ENCODE measurements at places on chromosomes 1 and 21.

DNA sequence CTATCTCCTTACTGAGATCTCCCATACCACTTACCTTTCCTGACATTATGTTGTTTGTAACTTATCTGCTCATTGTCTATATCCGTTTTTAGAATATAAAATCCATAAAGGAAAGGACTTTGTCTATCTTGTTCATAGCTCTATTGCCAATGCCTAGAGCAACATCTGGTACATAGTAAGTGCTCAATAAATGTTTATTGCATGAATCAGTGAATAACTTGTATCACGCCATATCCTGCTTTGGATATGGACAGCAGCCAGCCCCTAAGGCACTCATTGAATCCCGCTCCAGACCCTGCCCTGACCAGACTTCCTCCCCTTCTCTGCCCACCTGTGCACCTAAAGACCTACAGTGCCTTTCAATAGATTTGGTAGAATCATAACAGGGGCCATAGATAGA is 298.1 kb upstream of the PLXNA2 start:
- DNase-seq: no peak

DNA sequence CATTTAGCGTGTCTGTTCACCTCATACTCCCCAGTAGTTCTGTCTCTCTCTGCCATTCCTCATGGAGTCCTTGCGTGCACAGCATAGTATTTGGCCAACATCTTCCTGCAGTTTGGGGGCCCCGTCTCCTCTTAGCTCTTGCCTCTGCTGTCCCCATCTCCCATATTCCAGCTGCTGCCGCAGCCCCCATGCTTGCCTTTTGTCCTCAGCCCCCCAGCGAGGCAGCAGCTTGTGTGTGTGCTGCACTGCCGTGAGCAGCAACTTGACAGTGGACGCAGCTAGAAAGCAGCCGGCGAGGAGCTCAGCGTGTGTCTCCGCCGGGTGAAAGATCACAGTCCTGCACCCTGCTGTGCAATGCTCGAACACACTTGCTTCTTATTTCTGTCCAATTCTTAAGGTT is 164.2 kb upstream of the COL6A1 start:
- DNase-seq: no peak

- DNase-seq: no peak
Observed at GRCh38 chr1:176601348-176601747, 138.4 kb downstream of the PAPPA2 start.

DNA sequence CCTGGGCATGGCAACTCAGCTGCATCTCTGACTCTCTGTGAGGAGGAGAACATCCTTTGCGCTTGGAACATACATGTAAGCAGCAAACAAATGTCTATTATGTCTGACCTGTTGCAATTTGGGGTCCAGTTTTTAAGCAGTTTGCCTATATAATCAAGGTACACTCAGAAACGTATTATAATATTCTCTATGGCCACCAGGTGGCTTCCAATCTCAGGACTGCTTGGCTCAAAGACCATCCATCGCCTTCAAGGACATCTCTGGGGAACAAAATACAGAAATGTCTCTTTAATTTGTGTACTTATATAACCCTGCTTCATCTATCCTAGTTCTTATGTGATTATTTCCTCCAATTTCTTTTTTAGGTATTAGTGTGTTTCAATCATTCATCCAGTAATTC is 227.2 kb downstream of the OLFM3 start:
- no peak for DNase-seq

DNA sequence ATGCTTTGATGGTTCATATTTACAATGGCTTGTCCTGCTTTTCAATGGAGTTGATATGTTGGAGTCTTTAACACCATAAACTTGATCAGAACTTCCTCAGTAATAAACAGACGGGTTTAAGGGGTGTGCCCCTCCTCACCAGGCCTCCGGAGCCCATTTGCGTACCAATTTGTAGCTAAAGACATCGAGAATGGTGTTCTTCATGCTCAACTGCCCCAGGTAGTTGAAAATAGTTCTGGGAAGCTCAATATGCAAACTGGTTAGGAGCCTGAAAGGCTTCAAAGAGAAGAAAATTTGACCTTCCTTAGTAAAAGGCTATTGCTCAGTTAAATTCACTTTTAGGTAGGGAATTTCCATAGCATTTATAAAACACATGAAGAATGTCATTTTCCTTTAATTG is 68.1 kb upstream of the RRP15 start:
- no peak for DNase-seq
